AG04449 (cell line): ENCODE measurements at places on chromosomes 16 and 17.

GRCh38 chr16:27722892-27723450, 173.0 kb downstream of the KATNIP start:
- no peak for DNase-seq

GRCh38 chr16:75193730-75194444, 13.1 kb downstream of the CTRB2 start:
- DNase-seq: no peak

GRCh38 chr17:10116753-10117420, 81.5 kb downstream of the GAS7 start:
- no peak for DNase-seq

DNA sequence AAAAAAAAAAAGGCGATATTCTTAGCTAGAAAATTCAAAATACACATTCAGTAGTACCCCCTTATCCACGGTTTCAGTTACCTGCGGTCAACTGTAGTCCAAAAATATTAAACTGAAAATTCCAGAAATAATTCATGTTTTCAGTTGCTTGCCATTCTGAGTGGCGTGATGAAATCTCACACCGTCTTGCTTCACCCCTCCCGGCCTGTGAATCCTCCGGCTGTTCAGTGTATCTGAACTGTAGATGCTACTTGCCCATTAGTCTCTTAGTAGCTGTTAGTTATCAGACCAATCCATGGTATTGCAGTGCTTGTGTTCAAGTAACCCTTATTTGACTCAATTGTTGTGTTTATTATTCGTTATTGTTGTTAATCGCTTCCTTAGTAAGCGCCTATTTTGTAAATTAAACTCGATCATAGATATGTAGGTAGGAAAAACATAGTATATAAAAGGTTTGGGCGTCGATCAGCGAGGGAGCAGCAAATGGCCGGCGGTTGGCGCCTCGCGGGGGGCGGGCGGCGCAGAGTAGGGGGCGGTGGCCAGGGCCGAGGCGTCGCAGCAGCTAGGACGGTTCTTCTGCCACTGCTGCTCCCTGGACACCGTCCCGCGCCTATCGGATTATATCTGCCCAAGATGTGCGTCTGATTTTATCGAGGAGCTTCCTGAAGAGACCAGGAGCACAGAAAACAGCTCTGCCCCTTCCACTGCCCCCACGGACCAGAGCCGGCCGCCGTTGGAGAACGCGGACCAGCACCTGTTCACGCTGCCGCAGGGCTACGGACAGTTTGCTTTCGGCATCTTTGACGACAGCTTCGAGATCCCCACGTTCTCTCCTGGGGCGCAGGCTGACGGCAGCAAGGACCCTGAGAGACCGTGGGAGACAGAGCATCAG, 39.8 kb upstream of the AKAP1 start:
- DNase-seq: no peak

DNA sequence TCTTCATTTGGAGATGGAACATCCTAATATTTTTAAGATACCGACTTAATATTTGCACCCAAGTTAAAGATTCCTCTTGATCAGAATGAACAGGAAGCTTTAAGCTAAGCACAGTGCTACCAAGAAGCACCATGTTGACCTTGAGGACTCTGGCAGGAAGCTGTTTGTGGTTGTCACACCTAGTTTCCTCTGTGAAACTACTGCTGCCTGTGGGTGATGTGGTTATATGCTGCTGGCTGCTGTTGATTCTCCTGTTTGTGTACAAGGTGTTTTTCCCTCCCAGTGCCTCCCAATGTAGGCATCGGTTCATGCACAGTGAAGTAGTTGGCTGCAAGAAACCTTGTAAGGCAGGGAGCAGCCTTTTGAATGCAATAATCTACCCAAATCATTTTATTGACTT, 23.4 kb downstream of the RBL2 start:
- DNase-seq: no peak

DNA sequence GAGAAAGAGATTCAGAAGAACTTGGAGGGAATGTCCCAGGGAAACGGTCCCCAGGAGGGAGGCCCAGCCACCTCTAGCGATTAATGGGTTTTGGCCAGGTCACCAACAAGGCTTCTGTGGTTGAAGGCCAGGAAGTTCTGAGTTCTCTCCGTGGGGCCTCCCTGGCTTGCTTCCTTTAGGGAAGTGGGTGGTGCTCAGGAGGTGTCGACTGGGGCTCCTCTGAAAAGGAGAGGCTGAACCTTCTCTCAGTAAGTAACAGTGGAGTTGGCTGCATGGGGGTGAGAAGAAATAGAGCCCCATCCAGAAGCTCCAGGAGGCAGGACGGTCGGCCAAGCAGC, 77.1 kb upstream of the GSE1 start:
- DNase-seq: no peak

DNA sequence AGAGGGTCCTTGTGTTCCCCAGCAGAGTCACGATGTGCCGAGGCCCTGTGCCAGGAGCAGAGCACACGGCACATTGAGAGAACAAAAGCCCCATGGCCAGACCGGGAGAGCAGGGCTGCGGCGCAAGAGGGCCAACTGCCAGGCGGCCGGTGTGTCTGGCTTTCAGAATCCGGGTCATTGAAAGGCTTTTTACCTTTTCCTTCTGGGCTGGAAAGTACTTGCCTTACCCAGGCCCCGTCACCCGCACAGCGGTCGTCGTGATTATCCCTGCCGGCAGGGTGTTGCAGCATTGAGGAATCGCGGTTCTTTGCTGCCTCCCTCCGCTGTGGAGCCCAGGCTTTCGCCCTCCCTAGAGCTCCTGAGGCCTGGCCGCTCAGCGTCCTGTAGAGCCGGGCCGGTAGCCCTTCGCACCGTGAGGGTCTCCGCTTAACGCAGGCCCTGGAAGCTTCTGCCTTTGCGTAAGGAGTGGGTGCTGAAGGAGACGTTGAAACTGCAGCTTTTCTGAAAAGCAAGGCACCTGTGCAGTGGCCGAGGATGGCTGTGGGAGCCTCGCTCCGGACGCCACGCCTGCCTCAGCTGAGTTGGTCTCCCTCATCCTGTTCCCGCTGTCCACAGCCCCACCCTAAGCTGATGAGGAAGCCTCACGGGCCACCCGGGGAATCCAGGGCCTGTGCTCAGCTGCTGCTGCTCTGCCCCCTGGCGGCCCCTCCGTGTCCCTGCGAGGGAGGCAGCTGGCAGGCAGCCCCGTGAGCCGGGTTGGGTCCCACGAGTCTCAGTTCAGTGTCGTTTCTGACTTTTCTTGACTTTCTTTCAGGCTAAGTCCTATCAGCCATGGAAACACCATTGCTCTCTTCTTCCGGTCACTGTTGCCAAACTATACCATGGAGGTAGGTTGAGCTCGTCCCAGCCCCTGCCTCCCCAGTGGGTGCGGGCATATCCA, 8.6 kb upstream of the MC1R start:
- DNase-seq: no peak

DNA sequence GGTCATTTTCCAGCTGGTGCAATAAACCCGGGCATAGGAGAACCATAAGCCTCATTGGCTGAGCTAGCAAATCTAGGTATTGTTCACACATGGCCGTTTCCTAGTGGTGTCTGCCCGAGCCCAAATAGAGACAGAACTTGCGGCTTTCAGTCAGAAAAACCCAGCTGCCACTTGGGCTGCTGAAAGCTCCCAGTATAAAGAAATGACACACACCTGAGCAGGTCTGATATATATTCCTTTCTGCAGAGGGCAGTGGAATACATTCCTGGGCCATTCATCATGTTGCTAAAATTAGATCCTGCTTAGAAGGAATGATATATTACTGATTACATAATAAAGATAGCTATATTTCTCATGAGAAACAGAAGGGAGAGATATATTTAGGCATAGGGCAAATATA, 83.9 kb upstream of the IRX5 start:
- DNase-seq: no peak

DNA sequence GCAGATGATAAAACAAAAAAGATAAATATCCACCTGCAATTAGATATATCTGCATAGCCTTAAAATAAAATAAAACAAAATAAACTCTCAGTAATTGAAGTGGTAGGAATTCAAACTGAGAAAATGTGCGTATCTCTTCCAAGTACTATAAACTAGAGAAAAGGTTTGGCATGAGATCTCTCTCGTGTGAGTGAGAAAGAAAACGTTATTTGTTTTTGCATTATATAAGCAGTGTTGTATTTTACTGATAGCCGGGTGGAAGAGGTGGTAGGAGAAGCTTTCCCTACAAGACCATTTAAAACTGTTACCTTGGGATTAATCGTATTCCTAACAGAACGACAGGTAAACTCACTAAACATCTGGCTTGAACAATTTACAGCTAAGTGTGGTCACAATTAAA, 15.6 kb downstream of the CDH8 start:
- no peak for DNase-seq

DNA sequence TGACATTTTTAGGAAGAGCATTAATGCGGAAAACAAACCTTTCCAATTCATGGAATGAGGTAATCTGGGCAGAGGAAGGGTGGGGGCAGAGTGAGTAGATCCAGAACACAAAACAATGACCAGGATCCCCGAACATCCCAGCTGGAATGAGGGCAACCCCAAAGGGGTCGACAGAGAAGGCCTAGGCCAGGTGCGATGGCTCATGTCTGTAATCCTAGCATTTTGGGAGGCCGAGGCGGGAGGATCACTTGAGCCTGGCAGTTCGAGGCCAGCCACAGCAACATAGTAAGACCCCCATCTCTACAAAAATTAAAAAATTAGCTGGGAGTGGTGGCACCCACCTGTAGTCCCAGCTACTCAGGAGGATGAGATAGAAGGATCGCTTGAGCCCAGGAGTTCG, 64.7 kb downstream of the ZFHX3 start:
- no peak for DNase-seq

- no peak for DNase-seq
Observed at GRCh38 chr17:6508519-6509030, 47.8 kb downstream of the PITPNM3 start.

GRCh38 chr17:9817086-9817485, 4.8 kb downstream of the GSG1L2 start:
- no peak for DNase-seq

DNA sequence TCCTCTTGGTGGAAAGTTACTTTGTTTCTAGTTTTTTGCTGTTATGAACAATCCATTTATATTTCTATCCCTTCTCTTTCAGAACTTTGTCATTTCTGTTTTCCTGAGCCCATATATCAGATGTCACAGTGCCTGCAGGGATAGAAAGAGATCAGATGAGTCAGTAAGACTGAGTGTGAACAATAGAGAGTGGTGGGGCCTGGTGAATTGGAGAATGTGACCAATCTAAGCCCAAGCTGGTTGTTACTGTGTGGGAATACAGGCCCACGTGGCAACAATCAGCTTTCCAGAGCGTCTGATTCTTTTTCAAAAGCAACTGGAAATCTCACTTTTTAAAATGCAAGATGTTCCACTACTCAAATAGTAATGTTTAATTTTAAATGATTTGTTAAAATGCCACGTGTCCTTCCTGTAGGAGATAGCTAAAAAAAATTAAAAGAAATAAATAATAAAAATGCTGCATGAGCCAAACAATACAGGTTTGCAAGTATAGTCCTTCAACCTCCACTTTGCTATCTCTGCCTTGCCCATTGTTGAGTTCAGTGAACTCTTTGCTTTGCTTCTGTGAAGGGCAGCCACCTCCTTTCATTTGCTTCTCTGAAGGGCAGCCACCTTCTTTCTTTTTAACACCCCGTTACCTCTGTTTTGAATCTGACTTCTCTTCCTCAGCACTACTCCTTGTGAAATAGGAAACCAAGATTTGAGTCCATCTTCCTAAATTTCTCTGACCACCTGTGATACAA, 9.6 kb downstream of the DCTN5 start:
- no peak for DNase-seq

DNA sequence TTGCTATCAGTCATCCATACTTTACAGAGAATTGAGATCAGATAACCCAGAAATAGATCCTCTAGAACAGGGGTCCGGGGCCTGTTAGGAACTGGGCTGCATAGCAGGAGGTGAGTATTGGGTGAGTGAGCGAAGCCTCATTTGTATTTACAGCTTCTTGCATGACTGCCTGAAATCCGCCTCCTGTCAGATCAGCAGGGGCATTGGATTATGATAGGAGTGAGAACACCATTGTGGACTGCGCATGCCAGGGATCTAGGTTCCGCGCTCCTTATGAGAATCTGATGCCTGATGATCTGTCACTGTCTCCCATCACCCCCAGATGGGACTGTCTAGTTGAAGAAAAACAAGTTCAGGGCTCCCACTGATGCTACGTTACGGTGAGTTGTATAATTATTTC, 13.0 kb upstream of the SCIMP start:
- no peak for DNase-seq

DNA sequence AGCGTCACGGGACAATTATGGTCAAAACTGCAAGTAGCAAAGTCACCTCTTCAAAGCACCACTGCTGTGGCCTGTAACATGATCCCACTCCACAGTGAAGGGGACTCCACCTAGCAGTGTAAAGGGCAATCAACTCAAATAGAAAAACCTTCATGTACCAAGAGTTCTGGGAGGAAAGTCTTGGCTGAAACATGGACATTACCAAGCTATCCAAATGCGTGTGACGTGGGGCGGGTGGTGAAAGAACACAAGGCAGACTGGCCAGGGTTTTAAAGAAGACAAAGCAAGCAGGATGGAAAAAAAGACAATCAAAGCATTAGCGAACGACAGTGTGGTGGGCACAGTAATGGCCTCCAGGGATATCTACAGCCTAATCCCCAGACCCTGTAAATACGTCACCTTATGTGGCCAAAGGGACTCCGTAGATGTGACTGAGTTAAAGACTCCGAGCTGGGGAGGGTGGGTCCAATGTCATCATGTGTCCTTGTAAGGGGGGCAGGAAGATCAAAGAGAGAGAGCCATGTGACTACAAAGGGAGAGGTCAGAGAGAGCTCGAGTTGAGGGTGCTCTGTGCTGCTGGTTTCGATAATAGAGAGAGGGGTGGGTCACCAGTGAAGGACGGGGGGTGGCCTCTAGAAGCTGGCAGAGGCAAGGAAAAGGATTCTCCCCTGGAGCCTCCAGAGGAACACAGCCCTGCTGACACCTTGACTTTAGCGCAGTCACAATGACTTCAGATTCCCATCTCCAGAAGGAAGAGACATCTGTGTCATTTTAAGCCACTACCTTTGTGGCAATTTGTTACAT, 6.0 kb downstream of the HSDL1 start:
- DNase-seq: no peak

GRCh38 chr16:77584205-77584859, 138.0 kb upstream of the NUDT7 start:
- DNase-seq: peak; percentile 29

DNA sequence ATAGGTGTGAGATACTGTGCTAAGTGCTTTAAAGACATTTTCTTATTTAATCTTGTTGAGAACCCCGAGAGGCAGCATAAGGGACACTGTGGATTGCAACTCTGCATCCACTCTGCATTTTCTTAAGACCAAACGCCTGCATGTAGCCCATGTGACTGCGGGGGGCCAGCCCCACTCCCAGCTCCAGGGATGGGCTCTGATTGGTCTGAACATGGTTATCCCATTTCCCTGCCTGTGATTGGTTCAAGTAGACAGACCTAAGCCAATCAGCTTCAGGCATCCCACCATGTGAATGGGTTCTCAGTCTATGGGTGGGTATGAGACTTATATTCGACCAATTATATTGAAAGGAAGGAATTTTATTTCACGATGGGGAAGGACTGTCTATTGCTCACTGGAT, 33.2 kb upstream of the USP7 start:
- DNase-seq: no peak

- peak; percentile 12 for DNase-seq
Observed at GRCh38 chr17:28131599-28131998, 89.1 kb downstream of the NLK start.

- DNase-seq: no peak
Observed at GRCh38 chr17:31808521-31809050, 50.5 kb downstream of the COPRS start.
